ENCODE measurements at places on chromosomes 6 and 20.

DNA sequence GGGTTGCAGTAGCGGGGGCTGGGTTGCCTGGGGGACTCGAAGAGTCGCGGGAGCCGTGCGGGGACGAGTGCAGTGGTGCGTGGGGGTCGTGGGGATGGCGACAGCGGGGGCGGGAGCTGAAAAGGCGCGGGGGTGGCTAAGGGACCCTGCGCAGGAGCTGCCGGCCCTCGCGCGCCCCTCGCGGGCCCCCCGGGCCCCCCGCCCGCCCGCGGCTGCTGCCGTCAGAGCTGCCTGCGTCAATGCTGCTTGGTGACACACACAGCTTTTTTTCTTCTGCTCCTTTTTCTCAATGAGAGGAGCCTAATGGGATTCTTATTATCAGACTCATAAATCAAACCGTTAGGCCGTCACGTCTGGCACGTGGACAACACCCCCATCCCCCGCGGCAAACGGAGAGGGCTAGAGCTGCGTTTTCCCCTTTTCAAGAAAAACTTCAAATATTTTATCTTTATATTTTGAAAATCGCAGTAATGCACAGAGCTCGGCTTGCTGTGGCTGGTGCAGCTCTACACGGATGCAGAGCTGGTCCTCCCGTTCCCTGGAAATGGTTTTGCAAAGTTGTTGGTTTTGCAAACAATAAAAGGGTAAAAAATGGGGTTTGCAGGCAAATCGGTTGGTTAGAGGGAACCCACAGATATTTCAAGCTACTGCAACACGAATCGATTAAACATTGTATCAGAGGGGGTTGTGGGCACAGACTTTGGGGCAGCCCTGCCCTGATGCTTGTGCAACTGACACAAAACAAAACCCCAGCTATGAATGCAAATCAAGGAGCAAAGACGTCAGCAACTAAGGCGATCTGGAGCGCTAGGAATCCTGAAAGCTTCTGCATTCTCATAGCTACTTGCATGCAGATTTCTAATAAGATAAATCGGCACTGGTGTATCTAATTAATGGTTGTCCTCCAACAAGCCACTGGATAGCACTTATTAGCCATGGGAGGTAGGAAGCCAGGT lies 161.4 kb downstream of the TBXT start:
- no peak for DNase-seq

DNA sequence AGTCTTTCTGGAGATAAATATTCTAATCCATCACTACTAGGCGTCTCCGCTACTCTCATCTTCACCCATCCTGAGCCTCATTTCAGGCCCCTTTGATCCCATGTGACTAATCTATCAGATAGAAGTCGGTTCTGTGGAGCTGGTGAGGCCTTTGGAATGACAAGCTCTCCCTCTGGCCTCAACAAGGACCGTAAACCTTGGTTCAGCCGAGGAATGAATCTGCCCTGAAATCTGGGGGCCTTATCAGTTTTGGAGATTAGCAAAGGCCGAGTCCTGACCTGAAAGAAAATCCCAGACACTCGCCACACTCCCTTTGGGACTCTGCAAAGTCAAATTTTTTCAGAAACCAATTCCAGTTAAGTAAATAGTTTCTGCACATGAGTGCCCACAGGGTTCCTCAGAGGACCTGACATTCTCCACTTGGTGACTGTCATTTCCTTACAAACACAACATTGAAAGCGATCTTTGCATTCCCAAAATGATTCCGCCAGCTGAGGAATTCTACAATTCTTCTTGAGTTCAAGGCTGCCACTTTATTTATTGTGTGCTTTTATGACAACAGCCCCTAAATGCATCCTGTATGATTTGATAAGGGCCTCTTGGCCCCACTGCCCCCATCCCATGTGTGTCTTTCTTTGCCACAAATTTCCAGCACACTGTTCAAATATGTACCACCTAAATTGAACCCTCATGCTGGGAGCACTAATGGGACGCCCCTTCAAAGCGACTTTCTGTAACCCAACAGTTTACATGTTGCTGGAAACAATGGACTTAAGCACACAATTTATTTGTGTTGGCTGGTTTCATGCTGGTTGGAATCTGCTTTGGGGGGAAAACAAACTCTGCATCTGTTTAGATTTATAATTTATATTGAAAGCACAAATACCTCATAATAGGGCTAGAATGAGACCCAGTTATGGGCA lies 10.0 kb upstream of the RIPOR3 start:
- no peak for DNase-seq

- no peak for DNase-seq
Measured at GRCh38 chr6:15472621-15473020, 190.2 kb downstream of the DTNBP1 start.

DNA sequence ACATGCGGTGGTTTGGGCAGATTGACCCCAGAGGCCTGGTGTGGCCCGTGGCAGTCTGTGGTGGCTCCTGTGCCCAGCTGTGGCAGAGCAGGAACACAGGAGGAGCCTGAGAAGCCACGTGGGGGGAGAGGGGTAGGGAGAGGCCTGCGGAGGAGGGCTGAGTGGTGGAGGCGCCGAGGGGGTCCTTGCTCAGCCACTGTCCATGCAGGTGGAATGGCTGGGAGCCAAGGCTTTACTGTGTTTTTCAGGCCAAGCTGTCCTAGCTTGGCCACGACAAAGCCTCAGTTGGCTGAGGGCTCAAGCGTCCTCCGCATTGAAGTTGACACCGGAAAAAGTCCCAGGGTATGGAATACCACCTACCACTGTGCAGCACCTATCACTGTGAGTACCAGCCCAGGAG lies 107.0 kb downstream of the VEGFA start:
- DNase-seq: no peak

DNA sequence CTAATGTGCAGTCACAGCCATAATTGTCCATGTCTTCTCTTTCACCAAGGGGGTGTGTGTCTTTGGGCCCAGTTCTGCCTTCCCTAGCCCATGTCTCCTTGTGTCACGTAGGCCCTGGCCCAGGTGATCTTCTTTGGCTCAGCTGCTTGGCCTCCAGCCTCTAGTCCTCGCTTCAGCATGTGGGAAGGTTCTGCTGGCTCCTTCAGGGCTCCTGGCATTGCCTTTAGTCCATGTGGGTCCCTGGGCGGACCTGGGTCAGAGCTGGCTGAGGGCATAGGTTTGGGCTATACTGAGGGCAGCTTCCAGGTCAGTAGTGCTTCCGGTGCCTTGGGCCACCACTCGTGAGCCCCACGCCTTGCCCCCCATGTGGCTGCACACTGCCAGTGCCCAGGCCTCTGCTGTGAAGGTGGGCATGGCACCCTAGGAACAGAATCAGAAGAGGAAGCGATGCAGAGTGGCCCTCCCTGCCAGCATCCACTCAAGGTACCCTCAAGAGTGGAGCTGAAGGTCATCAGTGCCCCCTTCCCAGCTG lies 12.8 kb downstream of the AARS2 start:
- no peak for DNase-seq

- DNase-seq: no peak
Measured at GRCh38 chr6:109183109-109183650, 87.9 kb downstream of the CEP57L1 start.

DNA sequence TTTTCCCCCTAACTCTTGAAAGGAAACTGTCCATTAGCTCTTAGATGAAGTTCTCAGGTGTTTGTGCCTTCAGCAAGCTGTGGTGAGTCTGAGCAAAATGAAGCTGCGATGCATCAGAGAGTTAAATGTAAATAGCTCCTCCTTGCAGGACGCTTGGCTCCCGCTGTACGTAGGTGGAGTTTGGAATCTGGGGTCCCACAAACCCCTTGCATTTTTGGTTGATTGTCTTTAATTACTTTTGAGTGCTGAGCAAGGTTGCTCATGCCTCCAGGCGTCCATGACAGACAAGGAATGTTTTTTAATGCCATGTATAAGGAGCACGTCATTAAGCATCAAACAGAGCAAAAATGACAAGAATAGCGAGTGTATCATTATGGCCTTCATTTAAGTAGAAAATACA lies 300.5 kb downstream of the TFAP2C start:
- DNase-seq: no peak
